ENCODE measurements at places on chromosomes 12 and 14.

- DNase-seq: no peak
Observed at GRCh38 chr12:128852026-128852698, 1.1 kb upstream of the GLT1D1 start.

DNA sequence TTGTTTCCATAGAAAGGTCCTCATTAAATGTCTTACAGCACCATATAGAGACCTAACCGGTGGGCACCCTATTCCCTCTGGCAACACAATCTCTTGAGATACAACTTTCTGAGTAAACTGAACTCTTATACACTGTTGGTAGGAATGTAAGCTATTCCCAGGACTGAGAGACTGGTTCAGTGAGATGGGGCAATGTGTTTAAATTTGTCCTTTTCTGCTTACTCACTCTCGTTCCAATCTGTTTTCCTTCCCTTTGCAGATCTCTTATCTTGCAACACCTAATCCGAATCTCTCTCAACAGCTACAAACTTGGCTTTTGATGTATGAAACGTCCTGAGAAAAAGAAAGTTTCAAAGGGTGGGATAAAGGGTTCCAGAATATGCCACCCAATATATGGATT lies 26.1 kb upstream of the ETV6 start:
- DNase-seq: no peak

DNA sequence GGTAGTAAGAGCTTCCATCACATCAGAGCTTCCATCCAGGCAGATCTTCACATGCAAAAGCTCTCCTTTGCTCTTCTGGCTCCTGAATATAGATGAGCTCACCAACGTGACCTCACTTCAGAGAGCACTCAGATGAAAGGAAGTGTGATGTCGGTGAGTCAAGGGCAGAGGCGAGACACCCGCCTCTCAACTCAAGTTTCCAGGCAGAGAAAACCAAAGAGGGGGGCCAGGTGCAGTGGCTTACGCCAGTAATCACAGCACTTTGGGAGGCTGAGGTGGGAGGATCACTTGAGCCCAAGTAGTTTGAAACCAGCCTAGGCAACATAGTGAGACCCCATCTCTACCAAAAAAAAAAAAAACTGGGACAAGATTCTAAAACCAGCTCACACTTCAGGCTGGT lies 126.9 kb downstream of the DUSP6 start:
- peak; percentile 57 for DNase-seq

DNA sequence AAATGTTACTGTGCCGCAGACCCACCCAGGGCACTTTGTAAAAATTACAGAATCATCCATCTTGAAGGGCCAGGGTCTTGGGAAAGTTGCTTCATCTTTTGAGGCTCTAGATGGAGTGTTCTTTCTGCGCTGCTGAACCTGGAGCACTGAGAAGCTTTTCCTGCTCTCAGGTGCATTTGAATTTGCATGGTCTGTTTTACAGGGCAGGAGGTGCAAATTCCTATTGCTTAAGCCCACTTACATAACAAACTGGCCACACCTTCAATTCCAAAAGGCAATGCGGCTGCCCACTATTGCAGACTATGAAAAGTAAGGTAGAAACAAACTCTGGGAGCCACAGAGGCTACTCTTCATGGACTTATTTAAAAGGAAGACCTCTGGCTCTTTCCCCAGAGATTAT lies 254.8 kb downstream of the CACNA1C start:
- DNase-seq: no peak

DNA sequence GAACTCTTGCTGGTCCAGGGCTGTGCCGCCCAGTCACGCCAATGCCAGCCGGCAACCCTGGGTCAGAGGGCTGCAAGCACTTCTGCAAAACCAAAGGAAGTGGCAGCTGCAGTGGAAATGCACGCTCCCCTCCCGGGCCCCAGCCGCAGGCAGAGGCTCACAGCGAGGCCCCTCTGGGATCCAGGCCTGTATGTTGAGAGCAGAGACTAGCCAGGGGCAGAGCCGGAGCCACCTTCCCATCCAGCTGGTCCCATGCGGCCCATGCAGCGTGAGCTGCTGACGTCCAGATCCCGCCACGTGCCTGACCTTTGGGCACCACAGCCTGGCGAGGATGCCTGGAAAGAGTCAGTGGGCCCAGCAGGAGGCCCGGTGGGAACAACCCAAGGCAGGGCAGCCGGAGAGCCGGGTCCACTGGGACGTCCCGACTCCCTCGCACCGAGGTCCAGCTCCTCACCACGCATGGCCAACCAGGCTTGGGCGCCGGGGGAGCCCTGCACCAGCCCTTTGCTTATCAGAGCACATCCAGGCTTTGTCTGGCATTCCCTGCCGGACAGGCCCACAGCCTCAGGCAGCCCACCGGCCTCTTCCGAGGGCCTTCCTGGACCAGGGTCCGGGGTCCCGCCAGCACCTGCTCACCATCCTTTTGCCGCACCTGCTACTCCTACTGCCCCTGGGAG lies 4.3 kb downstream of the GPR132 start:
- no peak for DNase-seq

GRCh38 chr12:86228656-86229055 lies 27.5 kb downstream of the MGAT4C start:
- no peak for DNase-seq

Measured in stimulated activated CD8-positive, alpha-beta memory T cell treated with anti-CD3 and anti-CD28 coated beads, Interleukin-15, amount 100 ng/mL, for 4 hours (primary cell).